ENCODE measurements at places on chromosomes 3 and 15.

GRCh38 chr3:181555681-181556080 lies 156.0 kb upstream of the SOX2 start:
- DNase-seq = no peak

- DNase-seq = no peak
Measured at GRCh38 chr3:29307295-29307694, 26.4 kb downstream of the RBMS3 start.

- DNase-seq = no peak
Measured at GRCh38 chr3:128260275-128260674, 107.0 kb downstream of the EEFSEC start.

DNA sequence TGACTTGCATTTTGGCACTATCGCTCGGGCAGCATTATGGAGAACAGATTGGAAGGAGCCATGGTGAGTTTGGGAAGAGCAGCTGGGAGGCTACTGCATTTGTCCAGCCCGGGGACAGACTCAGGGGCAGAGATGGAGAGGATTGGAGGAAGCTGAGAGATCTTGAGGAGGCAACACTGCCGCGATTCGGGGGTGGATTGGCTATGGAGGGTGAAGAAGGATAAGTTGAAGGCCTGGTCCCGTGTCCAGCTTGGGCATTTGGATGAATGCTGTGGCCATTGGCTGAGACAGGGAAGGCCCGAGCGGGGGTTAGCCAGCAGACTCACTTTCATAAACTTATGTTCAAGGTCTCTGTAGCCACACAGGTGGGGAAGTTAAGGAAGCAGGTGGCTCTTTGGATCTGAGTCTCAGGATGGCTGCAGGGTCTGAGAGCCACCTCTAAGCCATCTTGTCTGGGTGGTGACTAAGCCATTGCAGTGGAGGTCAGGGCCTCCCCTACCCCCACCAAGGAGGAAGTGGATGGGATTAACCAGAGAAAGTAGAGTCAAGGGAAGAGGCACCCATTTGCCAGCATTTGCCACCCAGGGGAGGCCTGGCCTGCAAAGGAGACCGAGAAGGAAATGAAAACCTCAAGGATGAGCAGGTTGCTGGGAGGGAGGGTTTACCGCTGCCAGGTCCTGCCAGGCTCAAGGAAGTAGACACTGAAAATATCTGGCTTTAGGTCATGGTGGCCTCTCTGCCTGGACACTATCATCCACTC lies 144.0 kb upstream of the TLE3 start:
- DNase-seq = no peak

GRCh38 chr3:126442094-126442855 lies 33.4 kb downstream of the ZXDC start:
- DNase-seq = no peak

DNA sequence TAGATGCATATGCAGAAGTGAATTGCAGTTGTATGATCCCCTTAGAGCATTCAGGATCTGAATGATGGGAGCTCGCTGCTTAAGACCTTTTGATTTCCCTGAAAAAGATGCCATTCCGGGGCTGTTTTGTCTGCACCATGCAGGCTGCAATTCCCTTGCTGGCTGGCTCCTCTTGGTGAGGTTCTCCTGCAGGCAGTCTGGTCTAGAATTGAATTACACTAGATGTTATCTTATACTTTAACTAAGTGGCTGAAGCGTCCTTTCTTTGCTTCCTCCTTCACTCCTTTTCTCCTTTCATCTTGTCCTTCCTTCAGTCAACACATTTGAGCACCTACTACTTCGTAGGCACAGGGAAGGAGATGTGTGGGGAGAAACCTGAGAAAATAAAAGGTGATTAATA lies 18.6 kb upstream of the MYZAP start:
- no peak for DNase-seq

- no peak for DNase-seq
Measured at GRCh38 chr3:147377412-147378367, 28.7 kb downstream of the ZIC4 start.

DNA sequence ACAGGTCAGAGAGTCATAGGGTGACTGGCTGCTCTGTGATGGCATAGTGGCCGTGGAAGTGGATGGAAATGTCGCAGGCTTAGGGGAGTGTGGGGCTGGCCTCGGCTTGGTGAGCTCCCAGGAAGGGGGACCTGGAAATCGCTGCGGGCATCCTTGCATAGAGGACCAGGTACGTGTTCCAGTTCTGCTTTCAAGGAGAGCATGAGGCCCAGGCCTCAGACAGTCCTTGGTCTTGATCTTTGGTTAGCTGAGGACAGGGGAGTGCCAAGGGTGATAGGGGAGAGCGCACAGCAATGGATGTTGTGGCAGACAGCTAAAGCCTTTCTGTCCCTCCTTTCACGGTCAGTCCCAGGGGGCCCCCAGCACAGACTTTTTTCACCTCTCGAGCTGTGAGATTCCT lies 110.5 kb downstream of the SNRPN start:
- no peak for DNase-seq

DNA sequence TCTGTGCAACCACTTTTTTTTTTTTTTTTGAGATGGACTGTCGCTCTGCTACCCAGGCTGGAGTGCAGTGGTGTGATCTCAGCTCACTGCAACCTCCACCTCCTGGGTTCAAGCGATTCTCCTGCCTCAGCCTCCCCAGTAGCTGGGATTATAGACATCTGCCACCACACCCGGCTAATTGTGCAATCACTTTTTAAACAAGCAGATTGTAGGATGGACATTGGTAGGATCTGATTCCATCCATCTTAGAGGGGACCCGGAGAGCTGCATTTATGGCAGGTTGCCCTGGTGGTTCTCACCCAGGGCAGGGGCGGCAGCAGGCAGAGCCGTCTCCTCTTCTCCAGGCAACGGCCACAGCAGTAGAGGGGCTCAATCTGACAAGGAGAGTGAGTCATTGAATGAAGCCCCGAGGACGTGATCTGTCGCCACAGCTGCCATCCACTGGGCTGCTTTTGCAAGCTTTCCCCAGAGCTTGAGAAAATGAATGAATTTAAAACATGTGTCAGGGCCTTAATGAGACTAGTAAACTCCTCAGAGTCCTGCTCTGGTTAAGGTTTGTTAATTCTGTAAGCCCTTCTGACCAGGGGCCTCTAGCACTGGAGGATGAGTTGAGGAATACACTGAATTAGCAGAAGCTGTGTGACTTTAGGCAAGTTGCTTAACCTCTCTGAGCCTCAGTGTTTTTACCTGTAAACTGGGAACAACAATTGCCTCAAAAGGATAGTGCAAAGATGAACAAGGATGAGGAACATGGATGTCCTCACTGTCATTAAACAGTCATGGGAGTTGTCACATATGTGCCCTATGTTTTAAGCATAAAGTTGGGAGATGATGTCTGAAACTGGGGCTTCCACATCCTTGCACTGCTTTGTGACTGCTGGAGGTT lies 129.1 kb downstream of the ASB7 start:
- DNase-seq = no peak

DNA sequence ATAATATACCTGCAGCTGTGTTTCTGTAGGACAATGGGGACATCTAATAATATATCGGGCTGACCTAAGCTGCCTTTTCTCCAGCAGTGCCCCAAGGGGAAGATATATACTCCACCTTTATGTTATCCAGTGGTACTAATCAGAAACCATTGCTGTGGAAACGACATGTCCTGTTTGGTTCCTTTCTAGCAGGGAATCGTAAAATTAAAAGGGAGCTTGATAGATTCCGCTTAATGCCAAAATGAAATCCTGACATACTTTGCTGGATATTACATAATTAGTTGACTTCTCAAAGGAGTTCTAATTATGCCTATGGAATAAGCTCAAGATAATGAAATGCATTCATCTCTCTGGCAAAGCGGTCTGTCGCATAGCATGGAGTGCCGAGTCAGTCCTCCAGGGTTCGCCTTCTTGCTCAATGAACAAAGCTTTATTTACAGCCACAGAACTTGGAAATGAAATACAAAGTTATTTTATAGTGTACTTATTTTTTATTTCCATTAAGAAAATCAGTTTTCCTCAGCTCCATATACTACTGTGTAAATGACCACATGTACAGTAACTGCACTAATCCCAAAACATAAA lies 262.8 kb downstream of the LRTM1 start:
- DNase-seq = no peak

- DNase-seq = no peak
Measured at GRCh38 chr15:63628123-63628822, 31.1 kb downstream of the FBXL22 start.

GRCh38 chr3:145492456-145492855 lies 668.5 kb downstream of the PLOD2 start:
- DNase-seq = no peak

- no peak for DNase-seq
Measured at GRCh38 chr3:141308588-141309218, 59.6 kb upstream of the ZBTB38 start.

DNA sequence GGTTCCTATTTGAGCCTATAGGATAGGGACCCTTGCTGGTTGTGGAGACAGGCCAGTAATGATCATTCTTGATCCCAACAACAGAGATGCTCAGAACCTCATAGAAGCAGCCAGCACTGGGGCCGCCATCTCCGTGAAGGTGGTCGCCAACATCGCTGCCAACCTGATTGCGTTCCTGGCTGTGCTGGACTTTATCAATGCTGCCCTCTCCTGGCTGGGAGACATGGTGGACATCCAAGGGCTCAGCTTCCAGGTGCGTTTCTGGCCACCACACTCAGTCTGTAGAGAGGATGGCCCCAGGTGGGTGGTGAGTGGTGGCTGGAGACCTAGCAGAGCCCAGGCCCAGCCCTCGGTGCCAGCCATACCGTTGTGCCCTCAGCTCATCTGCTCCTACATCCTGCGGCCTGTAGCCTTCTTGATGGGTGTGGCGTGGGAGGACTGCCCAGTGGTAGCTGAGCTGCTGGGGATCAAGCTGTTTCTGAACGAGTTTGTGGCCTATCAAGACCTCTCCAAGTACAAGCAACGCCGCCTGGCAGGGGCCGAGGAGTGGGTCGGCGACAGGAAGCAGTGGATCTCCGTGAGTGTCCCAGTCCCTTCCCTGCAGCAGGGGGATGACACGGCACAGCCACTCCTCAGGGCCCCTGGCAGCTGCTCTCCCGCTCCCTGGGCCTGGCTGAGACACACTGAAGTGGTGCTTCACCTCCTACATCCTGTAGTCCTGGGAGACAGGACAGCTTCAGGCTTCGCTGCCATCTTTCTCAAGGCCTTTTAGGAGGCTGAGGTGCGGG lies 46.5 kb upstream of the PDE8A start:
- DNase-seq = no peak

DNA sequence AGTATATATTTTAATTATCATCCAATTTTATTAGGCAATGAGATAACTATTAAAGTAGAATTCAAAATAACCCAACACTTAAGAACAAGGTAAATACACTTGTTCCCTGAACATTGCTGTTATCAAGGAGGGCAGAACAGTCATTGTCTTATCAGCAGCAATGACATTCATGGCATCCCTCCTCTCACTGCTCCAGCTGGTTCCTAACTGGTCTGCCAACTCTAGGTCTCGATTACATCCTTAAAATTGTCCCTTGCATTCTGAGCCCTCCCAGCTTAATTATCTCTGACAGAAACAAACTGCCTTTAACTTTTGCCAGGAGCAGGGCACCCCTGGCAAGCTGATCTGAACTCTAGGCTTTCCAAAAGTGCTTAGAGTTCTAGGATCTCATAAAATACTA lies 14.0 kb upstream of the DYNC1LI1 start:
- no peak for DNase-seq

DNA sequence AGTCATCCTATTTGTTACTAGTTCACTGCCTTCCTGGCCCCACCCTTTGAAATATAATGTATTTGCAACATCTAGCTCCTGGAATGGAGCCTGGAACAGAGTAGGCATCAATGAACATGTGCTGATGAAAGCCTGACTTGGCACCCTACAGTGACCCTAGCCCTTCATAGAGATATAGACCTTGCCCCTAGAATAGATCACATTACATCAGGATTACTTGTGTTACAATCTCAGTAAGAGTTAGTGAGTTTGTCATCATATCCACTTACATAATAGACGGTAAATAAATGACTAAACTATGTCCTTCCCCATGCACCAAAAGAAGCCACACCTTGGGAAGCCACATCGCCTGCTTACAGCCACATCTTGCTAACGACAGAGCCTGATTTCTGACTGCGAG lies 110.5 kb upstream of the WNT5A start:
- DNase-seq = no peak

DNA sequence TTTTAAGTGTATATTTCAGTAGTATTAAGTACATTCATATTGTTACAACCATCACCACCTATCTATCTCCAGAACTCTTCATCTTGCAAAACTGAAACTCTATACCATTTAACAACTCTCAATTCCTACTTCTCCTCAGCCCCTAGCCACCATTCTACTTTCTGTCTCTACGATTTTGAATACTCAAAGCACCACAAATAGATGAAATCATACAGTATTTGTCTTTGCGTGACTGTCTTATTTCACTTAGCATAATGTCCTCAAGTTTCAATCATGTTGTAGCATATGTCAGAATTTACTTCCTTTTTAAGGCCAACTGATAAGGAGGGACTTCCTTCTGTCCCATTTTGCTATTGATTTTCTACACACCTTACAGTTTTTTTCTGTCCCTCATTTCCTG lies 593.3 kb downstream of the FHIT start:
- no peak for DNase-seq

DNA sequence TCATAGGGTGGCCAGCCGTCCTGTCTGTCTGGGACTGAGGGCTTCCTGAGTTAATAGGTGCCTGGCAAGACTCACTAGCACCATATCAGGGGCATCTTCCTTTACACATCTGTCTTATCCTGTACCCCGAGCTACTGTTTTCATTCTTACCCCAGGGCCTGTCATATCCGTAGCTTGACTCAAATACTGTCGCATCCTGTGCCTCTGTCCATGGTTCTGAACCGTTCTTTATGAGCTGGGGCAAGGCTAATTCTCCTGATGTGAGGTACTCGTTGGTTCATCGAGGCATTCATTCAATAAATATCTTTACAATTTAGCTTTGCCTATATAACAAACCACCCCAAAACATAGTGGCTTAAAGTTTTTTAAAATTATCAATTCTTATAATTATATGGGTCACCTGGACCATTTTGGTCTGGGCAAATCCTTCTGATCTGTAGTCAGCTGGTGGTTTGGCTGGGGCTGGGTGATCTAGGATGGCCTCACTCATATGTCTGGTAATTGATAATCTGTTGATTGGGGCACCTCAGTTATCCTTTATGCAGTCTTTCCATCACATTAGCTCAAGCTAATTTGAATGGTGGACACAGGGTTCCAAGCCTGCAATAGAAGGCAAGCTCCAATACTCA lies 121.2 kb downstream of the TLE3 start:
- peak; percentile 4 for DNase-seq

GRCh38 chr3:112497897-112498548 lies 1.2 kb downstream of the BTLA start:
- DNase-seq = no peak

- DNase-seq = no peak
Measured at GRCh38 chr3:123880998-123881561, 3.1 kb downstream of the MYLK start.

- DNase-seq = no peak
Measured at GRCh38 chr3:46107682-46108081, 80.4 kb upstream of the XCR1 start.

- no peak for DNase-seq
Measured at GRCh38 chr15:88399021-88399685, 68.0 kb downstream of the MRPL46 start.

DNA sequence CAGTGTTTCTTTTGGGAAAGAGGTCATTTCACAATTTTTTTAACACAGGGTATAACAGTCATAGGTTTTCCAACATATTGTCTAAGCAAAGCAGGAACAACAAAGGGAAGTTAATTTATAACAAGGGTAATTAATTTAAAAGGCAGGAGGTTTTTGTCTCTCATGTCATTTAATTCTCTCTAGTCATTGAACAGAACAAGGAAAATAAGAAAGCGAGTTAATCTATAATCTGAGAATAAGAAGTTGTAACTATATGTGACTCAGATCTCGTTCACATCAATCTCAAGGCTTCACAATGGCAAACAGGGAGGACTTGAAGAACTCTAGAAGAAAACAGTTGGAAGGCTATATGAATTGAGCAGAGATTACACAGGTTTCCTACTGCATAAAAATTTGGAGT lies 579.8 kb upstream of the CCDC54 start:
- no peak for DNase-seq
